ENCODE measurements at places on chromosomes 6 and 20.

- DNase-seq: no peak
These were observed 9.8 kb downstream of the LYRM4 start for GRCh38 chr6:5250911-5251310.

GRCh38 chr6:81842254-81842653 is 89.8 kb upstream of the TENT5A start:
- no peak for DNase-seq

- DNase-seq: no peak
These were observed 22.2 kb downstream of the CARMIL1 start for GRCh38 chr6:25301362-25301761.

- no peak for DNase-seq
These were observed 7.9 kb downstream of the RREB1 start for GRCh38 chr6:7115543-7116231.

GRCh38 chr6:13024616-13025015 is 303.7 kb downstream of the TBC1D7 start:
- no peak for DNase-seq

GRCh38 chr6:157158897-157159296 is 164.4 kb downstream of the TMEM242 start:
- no peak for DNase-seq

DNA sequence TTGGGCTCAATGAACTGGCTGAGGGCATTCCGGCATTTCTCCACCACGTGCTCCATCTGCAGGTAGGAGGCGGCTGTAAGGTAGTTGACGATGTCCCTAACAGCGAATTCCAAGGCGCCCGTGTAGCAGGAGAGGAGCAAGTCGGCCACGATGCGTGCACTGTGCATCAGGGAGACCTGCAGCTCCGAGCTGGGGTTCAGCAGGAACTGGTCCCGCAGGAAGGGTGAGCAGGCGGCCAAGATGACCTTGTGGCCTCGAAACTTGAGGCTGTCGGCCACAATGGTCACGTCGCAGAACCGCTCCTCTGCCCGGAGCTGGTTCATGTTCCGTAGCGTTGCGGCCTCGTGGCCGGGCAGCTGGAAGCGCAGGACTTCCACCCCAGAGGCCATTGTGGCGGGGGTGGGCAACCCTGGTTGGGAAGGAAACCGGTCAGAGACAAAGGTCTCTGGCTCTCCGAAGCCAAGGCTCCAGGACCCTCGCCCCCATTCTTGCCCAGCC is 920 bp downstream of the ZBTB12 start:
- DNase-seq: no peak

- no peak for DNase-seq
These were observed 52.7 kb downstream of the CDH26 start for GRCh38 chr20:60010689-60011458.

- no peak for DNase-seq
These were observed 54.1 kb upstream of the SLC22A1 start for GRCh38 chr6:160067564-160067963.

DNA sequence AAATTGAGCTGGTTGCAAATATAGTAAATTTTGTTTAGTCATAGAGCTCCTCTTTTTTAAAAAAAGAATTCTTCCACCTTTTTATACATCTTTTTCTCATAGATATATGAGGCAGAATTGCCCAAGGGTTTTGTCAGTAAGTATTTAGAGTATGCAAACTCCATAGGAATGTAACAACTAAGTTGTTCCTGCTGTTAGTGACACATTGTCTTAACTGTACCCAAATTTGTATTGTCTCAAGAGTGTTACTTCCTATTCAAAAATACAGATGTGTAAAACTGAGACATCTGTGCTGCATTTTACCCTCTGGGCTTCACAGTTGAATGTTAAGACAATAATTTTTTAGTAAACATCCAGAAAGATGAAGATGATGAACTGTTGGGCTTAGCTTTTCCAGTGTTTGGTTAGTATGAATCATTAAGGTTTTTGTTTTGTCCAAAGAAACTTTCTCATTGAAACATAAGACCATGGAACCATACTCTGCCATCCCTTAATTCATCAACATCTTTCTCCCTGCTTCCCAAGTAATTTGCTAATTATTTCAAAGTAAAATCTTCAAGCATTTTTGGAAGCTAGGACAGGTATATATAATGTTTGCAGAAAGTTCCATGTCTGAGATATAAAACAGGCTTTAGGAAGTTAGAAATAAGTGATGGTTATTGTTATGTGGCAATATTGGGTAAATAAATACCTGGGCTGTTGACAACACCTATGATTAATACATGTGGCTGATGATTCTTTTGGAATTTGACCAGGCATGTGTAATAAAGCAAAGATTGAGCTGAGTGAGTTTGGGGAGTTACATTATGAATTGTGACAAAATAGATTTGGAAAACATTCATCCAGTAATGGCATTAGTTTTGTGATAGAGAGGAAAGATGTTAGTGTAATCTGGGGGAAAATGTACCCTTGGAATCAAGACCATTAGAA is 11.2 kb downstream of the OGFRL1 start:
- peak; percentile 61 for DNase-seq

DNA sequence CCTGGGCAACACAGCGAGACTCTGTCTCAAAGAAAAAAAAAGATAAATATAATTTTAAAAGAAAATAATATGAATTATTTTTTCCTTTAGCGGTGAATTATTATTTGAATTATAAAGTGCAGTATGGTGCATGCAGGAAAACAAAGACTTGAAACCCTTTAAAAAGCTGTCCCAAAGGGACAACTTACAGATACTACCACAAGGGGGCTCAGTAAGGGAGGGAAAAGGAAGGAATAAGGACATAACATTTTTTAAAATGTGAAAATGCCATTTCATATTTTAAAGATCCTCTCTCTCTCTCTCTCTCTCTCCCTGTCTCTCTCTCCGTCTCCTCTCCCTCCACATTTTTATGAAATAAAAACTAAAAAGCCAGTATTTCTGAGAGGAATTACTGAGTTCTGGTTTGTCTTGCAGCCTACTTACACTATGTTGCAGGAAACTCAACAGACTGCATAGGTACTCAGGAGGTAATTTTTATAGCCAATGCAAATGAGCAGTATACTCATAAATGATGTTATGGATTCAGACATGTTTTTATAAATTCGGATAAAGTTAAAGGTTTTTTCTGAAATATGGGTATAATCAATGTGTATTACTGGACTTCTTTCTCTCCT is 455.0 kb upstream of the GJE1 start:
- no peak for DNase-seq

Measured in Panc1 (cell line).